PC-3 (cell line): ENCODE measurements at places on chromosomes 12 and 14. TPM values are rescaled to one million over a fixed set of nuclear protein-coding genes. Genes with fewer than 3 reads are reported as not detected.

The PDE3A gene
- 0.58 and 2.0 TPM in 2 replicates for total RNA-seq

The P2RX2 gene
- total RNA-seq: not detected in 2 replicates

The FANCM gene
- total RNA-seq: 11.7 and 15.6 TPM in 2 replicates

The GPR162 gene
- not detected in 2 replicates for total RNA-seq

DNA sequence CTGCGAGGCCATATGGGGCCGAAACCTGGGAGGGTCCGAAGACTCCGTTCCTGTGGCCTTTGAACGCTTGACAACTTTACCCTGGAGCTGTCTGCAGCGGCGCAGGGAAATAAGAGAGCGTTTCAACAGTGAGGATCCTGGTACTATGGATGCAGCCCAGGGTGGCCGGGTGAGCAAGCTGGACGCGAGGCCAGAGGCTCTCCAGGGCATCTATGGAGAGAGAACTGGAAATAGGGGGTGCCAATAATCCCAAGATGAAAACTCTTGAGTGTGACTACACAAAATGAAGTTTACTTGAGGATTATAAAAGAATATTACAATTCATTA is 1.1 kb upstream of the ABCC9 start:
- peaks cover 6% of the 10 kb centered on the region; the same call in 1 of the 2 replicates for H3K4me1 ChIP-seq
- no peaks in the 10 kb centered on the region for H3K36me3 ChIP-seq
- H3K27me3 ChIP-seq: no peaks in the 10 kb centered on the region
- H3K4me3 ChIP-seq: no peak overlapping the region
